ENCODE measurements at places on chromosomes 7 and 10.
A peak's percentile ranks its signal among the peaks of the same experiment; 100 is the strongest.

GRCh38 chr10:3887885-3888476 is 103.0 kb upstream of the KLF6 start:
- peak; percentile 89 for DNase-seq

GRCh38 chr10:97153270-97153850 is 32.4 kb downstream of the SLIT1 start:
- no peak for DNase-seq

DNA sequence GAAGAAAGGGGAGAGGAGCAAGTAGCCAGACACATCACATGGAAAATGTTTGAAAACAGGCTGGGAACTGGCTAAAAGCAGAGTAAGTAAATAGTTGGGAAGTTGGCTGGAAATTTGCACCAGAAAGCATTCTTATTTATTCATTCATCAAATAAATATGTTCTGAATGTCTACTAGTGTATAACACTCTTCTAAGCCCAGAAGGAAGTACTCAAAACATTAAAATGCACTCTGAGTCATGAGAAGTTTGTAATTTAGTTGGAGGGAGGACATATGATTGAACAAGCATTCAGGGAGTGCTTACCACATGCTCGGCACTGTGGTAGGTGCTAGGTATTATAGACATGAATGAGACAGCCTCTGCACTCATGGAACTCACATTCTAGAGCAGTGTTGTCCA is 37.0 kb upstream of the CNNM1 start:
- peak; percentile 65 for DNase-seq

- no peak for DNase-seq
These were observed 106.1 kb downstream of the PRKCQ start for GRCh38 chr10:6473901-6474370.

DNA sequence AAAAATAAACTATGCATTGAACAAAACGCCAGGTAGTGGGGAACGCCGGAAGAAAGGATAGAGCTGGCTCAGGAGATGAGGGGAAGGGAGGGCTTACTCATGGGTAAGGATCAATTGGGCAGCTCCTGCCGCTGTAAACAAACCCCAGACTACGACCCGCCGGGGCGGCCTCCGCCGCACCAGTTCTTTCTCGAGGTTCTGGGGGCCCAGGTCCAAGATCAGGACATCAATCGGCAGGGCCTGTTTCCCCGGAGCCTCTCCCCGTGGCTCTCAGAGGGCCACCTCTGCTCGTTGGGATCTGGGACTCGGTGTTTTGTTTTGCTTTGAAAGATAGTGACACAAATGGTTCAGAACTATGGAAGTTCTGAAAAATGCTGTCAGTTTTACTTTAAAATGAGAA is 140.4 kb downstream of the ELFN1 start:
- no peak for DNase-seq

DNA sequence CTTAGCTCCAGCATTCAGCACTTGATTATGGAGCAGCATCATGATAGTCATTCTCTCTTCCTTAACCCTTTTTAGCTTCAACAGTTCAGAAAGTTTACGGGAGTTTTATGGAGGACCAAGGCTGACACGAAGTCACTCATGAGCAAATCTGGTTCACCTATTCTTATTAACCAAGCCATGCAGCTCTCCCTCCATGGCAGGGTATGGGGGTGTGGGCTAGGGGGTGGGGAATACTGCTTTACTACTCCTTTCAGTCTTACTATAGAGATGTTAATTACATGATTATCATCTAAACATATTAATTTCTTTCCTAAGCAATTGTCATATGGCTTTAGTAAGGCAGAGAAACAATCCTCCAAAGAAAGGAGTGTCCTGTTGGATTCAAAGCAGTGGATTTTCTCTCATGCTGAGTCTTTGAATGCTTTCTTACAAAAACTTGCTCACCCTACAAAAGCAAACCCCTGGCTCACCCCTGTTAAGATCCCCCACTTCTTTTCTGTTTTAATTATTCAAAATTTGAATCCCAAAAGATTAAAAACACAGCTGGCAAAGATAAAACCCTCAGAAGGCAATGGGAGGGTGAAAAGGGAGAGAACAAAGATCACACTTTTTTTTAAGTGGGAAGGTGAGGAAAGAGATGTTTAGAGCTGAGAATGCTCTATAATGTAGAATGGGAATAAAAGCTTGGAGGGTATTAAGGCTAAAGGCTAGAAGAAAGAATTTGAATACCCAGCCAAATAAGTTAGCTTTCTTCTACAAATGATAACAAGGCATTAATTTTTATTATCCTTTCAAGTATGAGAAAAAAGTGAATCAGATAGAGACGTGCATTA is 46.4 kb upstream of the SEMA3E start:
- DNase-seq = no peak

GRCh38 chr10:61635471-61635870 is 27.3 kb upstream of the CABCOCO1 start:
- DNase-seq = no peak

DNA sequence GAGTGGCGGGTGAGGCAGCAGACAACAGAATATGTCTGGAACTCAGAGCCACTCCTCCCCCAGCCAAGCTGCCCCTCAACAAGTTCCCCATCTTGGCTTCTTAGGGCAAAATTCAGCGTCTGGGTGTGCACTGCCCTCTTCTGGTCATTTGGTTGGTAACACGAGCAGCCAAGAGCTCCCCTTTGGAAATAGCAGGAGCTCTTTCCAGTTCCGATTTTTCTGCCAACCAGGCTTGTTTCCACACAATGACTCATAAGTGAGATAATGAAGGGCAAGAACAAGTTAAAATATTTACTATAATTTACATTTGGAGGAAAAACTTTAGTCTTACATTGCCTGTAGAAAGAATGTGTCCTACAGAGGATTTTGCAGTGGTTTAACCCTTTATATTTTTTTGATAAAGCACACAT is 70.5 kb downstream of the ADCYAP1R1 start:
- peak; percentile 60 for DNase-seq

DNA sequence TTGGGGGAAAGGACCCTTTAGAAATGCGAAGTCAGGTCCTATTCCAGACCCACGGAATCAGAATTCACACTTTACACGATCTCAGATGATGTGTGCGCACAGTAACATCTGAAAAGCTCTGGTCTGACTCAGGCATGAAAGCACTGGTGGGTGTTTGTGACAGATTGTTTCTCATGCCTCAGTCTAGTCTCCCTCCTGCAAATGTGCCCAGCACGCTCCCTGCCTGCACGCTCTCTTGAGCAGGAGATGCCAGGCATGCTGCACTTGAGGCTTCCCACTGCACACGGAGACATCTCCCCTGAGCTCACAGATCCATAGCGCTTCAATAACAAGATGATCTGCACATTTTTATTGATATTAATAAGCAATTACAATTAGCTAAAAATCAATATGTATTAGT is 23.6 kb upstream of the ZNF37A start:
- DNase-seq = no peak

DNA sequence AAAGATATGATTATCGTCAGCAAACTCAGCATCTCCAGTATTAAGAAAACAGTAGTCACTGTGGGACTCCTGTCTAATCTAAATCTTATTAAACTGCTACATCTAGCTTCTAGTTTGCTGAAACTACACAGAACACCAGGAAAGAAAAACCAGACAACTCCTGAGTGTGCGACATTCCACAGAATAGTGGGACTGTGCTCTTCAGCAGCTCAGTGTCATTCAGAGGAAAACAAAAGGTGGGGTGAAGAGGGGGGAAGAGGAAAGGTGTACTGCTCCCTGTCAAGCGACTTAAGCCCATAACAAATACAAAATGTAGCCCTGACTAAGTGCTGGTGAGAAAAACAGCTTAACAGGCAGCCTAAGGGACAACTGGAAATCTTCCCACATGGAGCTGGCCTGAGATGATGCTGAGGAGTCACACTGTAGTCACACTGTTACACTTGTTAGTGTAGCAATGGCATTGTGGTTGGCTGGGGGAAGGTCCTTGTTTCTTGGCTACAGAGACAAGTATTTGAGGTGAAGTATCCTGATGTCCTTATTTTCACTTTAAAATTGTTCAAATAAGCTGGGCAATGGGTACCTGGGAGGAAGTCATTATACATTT is 135.5 kb downstream of the USP6NL start:
- DNase-seq = no peak

DNA sequence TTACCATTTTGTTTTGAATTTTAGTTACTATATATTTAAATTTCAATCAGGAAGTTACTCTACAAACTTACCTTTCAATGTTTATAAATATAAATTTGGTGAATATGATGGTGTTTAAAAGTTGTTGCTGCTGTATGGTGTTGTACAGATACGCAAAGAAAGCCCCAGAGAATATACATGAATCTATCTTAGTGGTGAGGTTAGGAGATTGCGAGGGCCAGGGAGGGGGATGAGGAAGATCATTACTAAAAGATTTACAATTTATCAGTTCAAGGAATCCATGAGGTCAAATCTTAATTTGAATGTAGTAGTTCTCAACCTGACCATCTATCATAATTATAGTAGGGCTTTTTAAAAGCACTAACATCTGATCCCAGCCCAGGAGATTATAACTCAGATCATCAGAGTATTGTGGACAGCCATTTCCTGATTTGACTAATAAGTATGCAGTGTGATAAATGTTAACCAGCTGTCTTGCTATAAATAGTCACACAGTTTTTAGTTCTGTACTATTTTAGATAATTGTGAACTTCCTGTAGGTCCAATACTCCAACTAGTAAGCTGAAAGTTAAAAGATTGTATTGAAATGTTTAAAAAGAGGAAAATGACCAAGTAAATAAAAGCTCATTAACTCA is 23.6 kb downstream of the FAM3C start:
- no peak for DNase-seq

GRCh38 chr10:24414597-24414996 is 205.7 kb downstream of the KIAA1217 start:
- no peak for DNase-seq

GRCh38 chr10:71873582-71874211 is 22.6 kb upstream of the PSAP start:
- no peak for DNase-seq

DNA sequence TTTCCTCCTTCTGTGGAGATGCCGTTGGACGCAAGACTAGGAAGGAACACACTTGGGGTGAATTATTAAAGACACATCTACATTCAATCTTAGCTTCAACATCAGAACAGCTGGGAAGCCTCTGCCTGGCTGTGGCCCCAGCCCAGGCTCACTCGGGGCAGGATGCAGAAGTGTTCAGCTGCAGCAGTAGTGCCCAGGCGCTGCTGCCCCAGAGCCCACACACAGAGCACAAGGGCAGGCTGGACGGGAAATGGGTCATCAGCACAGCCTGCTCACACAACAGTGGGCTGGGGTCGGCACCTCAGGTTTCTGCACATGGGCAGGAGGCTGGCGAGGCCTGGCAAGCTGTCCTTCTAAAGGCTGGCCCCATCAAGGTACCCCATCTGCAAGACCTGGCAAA is 42.5 kb downstream of the NOD1 start:
- DNase-seq = no peak

- no peak for DNase-seq
These were observed 108.1 kb upstream of the PODXL start for GRCh38 chr7:131664570-131664969.

Data from AG04449 (cell line).